ENCODE measurements at places on chromosomes 13 and 19. TPM values are rescaled to one million over a fixed set of nuclear protein-coding genes. Genes with fewer than 3 reads are reported as not detected.

- peaks cover 19% of the 10 kb centered on the region for H3K27me3 ChIP-seq
- H3K4me3 ChIP-seq = no peak overlapping the region
- no peak for DNase-seq
- H3K4me1 ChIP-seq = peaks cover 19% of the 10 kb centered on the region
Observed at GRCh38 chr19:45809643-45810159, 5.4 kb downstream of the RSPH6A start.

DNA sequence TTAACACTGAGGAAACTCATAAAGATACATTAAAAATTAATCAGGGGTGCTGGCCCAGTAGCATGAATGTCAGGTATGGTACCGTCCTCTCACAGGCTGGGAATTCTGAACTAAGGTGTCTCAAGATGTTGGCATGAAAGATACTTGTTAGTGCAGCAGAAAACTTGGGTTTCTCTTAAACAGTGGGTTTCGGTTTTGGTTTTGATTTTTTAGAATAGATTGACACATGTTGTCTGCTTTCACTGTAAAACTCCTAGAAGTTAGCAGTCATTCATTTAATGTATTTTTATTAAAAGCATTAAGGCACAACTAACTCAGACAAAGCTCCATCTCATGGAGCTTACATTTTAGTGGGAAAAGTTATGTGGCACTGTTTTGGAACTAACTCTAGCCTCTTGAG is 3.5 kb upstream of the OBI1 start:
- H3K27ac ChIP-seq = no peak overlapping the region
- no peak for DNase-seq
- H3K27me3 ChIP-seq = peaks cover 28% of the 10 kb centered on the region
- H3K4me3 ChIP-seq = no peak overlapping the region

- no peak for DNase-seq
- no peaks in the 10 kb centered on the region for H3K36me3 ChIP-seq
- H3K4me3 ChIP-seq = no peak overlapping the region
- H3K27me3 ChIP-seq = no peaks in the 10 kb centered on the region
- H3K27ac ChIP-seq = no peak overlapping the region
- H3K4me1 ChIP-seq = no peaks in the 10 kb centered on the region
Observed at GRCh38 chr13:29255567-29255966, 339.9 kb downstream of the SLC7A1 start.

DNA sequence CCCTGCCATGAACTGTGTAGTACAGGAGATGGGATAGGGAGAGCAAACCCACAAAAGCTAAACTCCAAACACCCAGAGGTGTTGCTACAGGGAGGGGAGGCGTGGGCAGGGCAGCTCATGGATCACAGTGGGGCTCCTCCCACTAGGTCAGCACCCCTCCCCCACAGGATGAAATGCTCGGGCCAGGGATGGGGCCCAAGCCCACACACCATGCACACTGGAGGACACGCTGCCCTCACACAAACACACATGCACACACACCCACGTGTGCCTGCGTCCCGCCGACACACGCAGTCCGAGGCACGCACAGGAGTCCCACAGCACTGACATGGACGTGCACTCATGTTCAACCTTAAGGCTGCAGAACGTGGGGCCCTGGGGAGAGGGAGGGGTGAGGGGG is 6.0 kb upstream of the CCNP start:
- peak overlapping the region; percentile 70 for H3K27ac ChIP-seq
- H3K36me3 ChIP-seq = peaks cover 6% of the 10 kb centered on the region
- H3K27me3 ChIP-seq = peaks cover 9% of the 10 kb centered on the region
- peaks cover 32% of the 10 kb centered on the region for H3K4me1 ChIP-seq
- DNase-seq = no peak

DNA sequence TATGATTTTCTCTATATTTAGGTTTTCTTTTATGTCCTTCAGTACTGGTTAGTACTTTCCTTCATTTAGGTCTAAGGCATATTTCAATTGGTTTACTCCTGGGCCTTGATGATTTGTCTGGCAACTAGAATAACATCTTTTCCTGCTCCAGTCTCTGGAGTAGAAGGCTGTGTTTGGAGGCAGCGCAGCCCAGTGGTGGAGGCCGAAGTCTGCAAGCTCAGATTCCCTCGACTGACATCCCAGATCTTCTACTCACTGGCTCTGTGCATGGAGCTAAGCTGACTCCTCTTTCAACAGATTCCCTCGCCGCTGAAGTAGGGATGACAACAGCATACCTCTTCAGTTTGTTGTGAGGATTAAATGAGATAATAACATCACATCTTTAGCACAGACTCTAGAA is 141.0 kb downstream of the RAP2A start:
- H3K27me3 ChIP-seq = no peaks in the 10 kb centered on the region
- DNase-seq = peak; percentile 58
- H3K4me3 ChIP-seq = no peak overlapping the region
- H3K4me1 ChIP-seq = peaks cover 15% of the 10 kb centered on the region

DNA sequence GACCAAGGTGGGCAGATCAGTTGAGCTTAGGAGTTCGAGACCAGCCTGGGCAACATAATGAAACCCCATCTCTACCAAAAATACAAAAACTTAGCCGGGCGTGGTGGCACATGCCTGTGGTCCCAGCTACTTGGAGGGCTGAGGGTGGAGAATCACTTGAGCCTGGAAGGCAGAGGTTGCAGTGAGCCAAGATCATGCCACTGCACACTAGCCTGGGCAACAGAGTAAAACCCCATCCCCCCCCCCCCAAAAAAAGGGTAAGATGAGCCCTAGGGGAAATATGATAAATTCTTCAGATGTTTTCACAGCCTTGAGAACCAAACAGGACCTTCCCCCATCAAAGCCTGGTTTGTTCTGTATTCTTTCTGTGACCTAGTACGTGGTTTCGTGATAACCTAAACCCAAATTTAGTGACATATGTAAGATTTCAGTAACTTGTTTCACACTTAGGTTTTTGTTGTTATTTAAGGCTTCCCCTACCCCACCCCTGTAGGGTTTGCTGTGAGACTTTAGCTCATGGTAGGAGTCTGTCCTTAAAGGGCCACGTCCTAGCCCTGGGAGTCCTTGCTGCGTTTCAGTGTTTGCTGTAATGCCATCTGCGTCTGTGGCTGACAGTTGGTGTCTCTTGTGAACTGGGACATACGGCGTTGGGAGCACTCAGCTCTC is 49.6 kb downstream of the MYO9B start:
- no peaks in the 10 kb centered on the region for H3K27me3 ChIP-seq
- peak overlapping the region; percentile 82 for H3K27ac ChIP-seq
- DNase-seq = no peak
- peaks cover 25% of the 10 kb centered on the region for H3K4me1 ChIP-seq
- no peak overlapping the region for H3K4me3 ChIP-seq
- peaks cover 9% of the 10 kb centered on the region for H3K36me3 ChIP-seq

- peak within 1 kb of the TSS; percentile 72 for H3K4me3 ChIP-seq
- no peaks in the 10 kb centered on the region for H3K27me3 ChIP-seq
- H3K4me1 ChIP-seq = peaks cover 9% of the 10 kb centered on the region
- H3K27ac ChIP-seq = peak within 1 kb of the TSS; percentile 74
- peak; percentile 71 for DNase-seq
- H3K36me3 ChIP-seq = peaks cover 5% of the 10 kb centered on the region
Observed at GRCh38 chr19:1248139-1248785, at the start of gene MIDN. Gene MIDN (plus strand): TSS chr19:1248583. CDS start chr19:1250297, 1,714 bp downstream.

The POU2F2 gene
- total RNA-seq = 6.6 TPM

The KIR2DL3 gene
- not detected for total RNA-seq

The FFAR2 gene
- not detected for total RNA-seq

The TNNT1 gene
- 108 TPM for total RNA-seq

Measured in WTC11 (cell line).